Endodermal cell (in vitro differentiated cells): ENCODE measurements at places on chromosomes 12 and 14. TPM values are rescaled to one million over a fixed set of nuclear protein-coding genes. Genes with fewer than 3 reads are reported as not detected.

GRCh38 chr12:6833189-6833890 is 5.1 kb downstream of the P3H3 start:
- no peak for DNase-seq

DNA sequence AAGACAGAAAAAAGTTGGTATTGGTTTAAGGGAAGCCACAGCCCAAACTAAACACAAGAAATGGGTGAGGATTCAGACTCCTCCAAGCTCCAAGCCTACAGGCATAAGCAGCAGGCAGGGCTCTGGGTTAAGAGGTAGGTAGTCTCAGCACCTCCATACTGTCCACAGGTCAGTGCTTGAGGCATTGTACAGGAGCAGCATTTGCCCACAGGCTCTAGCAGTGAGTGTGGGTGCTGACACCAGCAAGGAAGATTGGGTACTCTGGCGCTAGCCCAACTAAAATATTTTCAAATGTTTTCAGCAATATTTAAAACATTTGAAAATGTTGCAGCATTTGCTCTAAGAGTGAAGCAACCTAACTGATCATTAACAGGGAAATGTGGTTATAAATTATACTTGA is 33.1 kb downstream of the FERMT2 start:
- no peak for DNase-seq

The LTBR gene
- total RNA-seq = 4.4 to 13.2 TPM (median 8.4 TPM) in 3 replicates

GRCh38 chr14:53432378-53432802 is 279.3 kb upstream of the DDHD1 start:
- DNase-seq = peak; percentile 82

GRCh38 chr12:26768611-26769603 is 64.1 kb downstream of the ITPR2 start:
- DNase-seq = no peak
